COR-L47 (cell line): ENCODE measurements at places on chromosomes 13 and 19.

- DNase-seq = no peak
These were observed 33.8 kb downstream of the SERP2 start for GRCh38 chr13:44407379-44407778.

DNA sequence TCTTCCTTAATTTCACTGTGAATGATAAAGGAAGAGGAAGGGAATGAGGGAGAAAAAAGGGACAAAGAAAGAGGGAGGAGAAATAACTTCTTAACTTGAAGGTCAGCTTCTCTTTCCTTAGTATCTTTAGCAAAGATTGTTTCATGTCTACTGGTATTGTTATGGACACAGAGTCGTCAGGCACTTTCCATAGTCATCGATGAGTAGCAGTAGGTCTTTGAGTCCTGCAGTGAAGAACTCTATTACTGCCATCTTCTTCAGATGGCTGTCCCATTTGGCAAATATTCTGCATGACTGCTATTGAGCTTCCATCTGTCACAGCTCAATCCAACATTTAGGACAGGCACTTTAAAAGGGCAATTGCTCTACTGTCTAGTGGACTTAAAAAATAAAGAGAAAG, 2463.1 kb downstream of the PCDH9 start:
- no peak for DNase-seq

DNA sequence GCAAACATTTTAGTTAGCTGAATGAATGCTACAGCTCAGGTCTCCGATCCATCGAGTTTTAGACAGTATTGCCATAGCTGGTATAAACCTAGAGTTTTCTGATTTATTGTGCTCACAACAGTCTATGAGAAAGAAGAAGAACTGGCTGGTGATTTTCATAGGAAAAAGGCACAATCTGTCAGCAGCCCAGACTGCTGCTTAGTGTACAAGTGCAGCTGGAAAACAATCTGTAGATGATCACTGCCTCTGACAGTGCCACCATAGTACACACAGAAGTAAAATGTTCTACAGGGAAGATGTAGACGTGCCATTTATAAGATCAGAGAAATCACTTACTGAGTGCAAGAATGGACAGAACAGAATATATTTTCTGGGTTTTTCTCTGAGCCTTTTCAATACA, 48.4 kb downstream of the MYO16 start:
- no peak for DNase-seq

GRCh38 chr19:28169168-28169887, 1043.6 kb downstream of the UQCRFS1 start:
- no peak for DNase-seq

- DNase-seq = no peak
These were observed 30.4 kb downstream of the COMP start for GRCh38 chr19:18760440-18761383.

DNA sequence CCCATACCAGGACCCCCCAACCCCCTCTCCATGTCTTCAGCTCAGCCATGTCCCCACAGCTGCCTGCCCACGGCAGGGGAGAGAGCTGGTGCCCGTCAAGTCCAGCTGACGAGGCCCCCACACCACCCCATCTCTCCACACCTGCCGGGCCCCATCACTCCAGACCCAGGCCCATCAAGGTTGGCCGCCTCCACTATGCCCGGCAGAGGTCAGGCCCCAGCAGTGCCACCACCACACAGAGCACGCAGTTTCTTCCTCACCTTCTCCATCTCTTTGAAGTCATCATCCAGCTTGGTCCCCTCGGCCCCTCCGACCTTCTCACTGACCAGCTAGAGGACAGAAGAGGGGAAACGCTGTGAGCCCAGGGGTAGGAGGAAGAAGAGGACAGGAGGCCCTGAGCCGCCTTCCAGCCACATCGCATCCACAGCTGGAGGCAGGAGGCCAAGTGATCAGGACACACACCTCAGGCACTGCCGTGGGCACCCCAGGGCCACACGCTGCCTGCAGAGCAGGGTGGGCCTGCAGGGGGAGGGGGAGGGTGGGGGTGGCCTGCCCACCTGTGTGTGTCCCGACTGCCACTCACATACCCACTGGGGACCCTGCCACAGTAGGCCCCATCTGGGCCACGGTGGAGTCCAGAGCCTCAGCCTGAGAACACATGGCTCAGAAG, 23.4 kb downstream of the MPND start:
- no peak for DNase-seq

DNA sequence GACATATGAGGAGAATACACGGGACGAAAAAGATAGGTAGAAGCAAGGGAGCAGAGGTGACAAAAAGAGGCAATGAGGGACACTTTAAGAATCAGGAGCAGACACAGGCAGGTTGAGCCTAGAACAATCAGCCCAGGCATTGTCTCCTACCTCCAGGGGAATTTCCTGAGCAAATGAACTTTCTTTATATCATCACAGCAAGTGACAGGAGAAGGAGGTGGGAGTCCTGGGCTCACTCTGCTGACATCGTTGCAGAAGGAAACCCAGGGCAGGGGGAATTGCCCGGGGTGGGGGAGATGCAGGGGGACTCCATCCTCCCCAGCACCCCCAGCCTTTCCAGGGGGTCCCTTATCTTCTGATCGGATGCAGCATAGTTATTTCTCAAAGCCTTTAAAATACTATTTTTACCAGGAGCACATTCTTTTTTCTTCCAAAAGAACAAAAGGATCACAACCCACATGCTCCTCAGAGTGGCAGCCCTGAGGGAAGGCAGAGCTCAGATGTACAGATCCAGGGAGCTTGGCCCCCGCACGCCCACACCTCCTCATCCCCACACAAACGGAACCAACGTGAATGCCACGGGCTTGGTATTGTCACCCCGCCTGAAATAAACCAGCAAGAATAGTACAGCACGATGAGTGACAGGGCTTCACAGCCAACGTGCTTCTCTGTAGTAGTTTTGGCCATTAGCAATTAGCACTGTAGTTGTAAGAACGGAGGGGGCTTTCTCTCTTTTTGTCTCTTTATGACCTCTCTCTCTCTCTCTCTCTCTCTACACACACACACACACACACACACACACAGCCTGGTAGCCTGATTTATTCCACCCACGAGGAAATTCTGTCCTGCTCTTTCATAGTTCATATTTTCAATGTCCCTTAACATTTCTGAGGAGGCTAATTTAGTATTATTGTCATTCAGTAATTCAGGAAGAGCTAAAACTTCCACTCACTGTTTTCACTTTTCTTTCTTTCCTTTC, 169.5 kb upstream of the UBL3 start:
- no peak for DNase-seq

GRCh38 chr13:77831866-77832265, 86.8 kb downstream of the EDNRB start:
- DNase-seq = no peak

DNA sequence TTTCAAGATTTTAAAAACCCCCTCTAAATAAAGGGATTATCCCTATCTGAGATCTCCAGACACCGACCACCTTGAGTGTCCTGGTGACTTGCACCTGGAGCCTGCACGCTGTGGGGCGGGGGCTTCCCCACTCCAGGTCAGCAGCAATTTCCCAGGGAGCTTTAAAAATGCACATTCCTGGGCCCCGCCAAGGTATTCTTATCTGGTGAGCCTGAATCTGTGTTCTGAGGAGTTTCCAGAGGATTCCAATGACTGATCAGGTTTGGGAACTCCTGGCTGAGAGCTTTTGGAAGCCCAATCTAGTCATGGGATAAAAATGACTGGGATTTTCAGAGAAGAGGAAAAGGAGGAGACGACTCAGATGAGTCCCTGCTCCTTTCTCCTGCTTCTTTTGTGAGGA, 66.1 kb downstream of the FGF9 start:
- DNase-seq = no peak

DNA sequence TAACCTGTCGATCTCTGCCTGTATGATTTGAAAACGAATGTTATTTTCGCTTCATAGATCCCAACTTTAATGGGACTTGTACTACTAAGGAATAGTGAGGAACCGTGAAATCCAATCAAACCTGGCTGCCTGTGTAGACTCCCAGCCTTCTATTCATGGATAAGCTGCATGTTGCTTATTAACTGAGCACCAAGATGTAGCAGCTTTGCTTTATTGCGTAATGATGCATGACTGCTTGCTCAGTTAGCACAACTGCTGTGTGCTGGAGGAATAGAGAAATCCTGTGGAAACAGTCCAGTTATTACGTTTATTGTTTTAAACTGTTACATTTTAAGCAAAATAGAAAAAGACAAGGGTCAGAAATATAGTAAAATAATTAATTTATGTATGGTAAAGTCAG, 108.2 kb downstream of the SHISA2 start:
- no peak for DNase-seq

- DNase-seq = no peak
These were observed 500.1 kb upstream of the HTR2A start for GRCh38 chr13:47396915-47397314.

GRCh38 chr13:77055158-77055557, 28.2 kb upstream of the FBXL3 start:
- no peak for DNase-seq

- DNase-seq = peak; percentile 16
These were observed 6.4 kb upstream of the NFIC start for GRCh38 chr19:3359919-3360420.

DNA sequence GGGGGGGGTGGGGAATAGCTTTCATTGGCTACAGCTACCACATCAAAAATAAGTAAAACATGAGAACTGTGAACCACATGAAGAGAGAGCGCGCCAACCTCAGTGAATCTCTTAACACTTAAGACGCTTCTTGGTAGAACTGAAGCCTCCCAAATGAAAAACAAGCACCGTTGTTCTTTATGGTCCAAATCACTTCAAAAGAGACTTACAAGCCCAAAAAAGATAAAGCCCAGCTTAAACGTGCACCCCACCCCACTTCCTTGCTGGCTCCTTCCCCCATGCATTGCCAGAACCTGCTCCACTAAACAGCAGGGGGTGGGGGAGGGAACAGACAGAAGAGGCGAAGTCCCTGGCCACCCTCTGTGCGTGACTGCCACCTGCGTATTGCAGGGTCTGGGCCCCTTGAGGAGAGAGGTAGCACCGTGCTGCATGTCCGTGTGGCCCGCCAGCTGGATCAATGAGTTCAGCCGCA, 479.1 kb downstream of the FOXO1 start:
- no peak for DNase-seq

GRCh38 chr19:16378291-16378889, 53.8 kb downstream of the KLF2 start:
- no peak for DNase-seq

GRCh38 chr13:43880926-43881325, 1.2 kb downstream of the LACC1 start:
- no peak for DNase-seq

DNA sequence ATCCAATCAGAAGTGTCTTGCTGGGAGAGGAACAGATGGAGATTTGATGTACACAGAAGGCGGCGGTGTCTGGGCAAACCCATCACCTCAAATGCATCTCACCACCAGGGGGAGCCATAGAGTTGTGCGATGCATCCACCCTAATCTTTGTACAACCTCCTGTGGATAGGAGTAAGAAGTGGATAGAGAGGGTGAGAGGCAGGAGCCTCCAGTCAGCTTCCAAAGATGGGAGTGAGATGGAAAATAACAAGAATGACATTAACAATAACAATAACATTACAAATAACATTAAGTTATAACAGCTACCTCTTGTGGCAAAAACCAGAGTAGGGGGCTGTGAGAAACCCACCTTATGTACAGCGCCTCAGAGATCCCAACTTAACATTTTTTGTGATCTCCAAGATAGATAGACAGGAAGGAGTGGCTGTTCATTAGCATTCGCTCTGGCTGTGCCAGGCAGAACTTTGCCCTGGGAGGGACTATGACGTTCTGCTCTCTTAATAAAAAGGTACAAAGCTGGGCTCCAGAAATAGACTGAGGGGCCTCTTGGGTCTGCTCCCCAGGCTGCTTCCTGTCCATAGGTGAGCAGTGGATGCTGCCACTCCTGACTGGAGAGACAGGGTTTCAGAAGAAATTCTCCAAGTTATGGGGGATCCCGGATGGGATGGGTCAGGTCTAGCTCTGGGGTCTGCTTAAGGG, 5.2 kb upstream of the CEACAM18 start:
- DNase-seq = peak; percentile 18

DNA sequence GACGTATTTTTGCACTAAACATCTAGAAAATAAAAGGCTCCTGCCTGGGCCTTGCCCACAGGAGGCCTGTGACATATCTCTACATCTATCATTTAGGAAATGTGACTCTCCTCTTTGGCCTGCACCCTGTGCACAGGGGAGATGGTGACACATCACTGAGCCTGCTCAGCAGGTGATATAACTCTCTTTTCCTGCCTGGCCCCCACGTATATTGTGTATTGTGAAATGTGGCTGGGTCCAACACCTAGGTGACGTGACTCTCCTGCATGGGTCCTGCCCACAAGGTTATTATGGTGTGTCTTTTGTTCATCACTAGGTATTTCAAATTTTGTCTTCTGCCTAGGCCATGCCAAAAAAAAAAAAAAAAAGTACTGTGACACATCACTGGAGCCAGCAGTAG, 61.4 kb upstream of the ZNF724 start:
- no peak for DNase-seq

DNA sequence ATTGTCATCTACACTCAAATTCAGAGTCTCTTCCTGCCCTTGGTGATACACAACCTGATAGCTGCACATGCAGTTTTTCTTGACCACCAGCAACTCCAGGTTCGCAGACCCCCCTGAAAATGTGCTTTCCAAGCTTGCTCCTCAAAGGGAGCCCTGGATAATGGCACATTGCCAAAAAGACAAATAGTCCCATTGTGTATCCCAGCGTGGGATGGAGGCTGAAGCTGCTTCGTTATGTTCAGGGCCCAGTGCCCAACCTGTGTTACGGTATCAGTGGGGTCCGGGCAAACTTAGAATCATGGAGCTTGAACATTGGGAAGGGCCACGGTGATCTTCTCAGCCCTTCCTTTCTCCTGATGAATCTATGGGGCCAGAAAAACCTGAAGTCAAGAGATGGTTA, 173.0 kb downstream of the TEX29 start:
- DNase-seq = no peak

DNA sequence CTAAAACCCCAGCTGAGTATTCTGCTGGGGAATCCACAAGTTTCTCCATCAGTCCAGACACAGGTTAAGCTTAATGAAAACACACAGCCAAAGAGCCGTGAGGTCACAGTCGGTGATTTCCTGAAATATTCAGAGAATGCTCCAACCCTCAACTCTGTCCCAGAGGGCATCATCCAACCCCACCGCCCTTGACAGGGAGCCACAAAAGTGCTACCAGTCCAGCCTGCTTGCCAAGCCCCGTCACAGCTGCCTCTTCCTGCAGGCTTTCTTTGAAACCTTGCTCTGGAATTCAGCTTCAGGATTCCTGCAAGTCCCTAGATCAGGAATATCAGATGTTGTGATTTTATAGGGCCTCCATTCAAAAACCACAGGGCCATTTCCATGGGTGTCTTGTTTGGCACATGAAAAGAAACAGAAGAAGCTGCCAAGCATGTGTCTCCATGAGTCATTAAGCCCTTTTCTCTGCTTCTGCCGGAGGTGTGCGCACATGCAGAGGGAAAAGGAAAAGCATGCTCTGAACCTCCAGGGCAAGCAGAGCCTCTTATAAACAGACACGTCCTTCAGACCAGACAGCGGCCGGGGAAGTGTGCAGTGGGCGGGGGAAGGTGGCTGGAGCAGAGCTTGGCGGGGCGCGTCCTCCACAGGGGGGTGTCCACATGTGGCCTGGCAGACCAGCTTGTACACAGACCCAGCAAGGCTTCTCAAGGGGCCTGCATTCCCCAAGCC, 164.7 kb downstream of the KATNAL1 start:
- DNase-seq = no peak

GRCh38 chr19:19866611-19867248, 1.0 kb downstream of the ZNF253 start:
- DNase-seq = no peak
